HuH-7.5 (cell line): ENCODE measurements at places on chromosomes 3 and 15.
A peak's percentile ranks its signal among the peaks of the same experiment; 100 is the strongest.

- no peak for DNase-seq
These were observed 795.3 kb upstream of the ARRDC4 start for GRCh38 chr15:97165205-97165604.

GRCh38 chr15:58175955-58176354 lies 37.8 kb downstream of the AQP9 start:
- DNase-seq, result no peak

GRCh38 chr15:29031502-29032228 lies 145.9 kb downstream of the APBA2 start:
- DNase-seq, result no peak

DNA sequence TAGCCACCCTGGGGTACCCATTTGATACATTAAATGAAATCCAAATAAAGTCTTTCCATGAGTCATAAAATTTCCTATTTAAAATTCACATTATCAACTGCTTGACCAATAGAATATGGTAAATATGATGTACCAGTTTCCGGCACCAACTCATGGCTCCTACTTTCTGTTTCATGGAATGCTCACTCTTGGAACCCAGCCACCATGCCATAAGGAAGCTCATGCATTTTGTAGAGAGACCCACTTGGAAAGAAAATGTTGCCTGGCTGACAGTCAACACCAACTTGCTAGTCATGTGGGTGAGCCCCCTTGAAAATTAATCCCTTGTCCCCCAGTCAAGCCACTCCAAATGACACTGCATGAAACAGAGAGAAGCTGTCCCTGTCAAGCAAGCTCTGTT lies 57.2 kb downstream of the WWTR1 start:
- no peak for DNase-seq

GRCh38 chr15:44729408-44730127 lies 6.8 kb upstream of the TRIM69 start:
- DNase-seq, result no peak

GRCh38 chr3:60774617-60775016 lies 476.6 kb downstream of the FHIT start:
- DNase-seq, result no peak

DNA sequence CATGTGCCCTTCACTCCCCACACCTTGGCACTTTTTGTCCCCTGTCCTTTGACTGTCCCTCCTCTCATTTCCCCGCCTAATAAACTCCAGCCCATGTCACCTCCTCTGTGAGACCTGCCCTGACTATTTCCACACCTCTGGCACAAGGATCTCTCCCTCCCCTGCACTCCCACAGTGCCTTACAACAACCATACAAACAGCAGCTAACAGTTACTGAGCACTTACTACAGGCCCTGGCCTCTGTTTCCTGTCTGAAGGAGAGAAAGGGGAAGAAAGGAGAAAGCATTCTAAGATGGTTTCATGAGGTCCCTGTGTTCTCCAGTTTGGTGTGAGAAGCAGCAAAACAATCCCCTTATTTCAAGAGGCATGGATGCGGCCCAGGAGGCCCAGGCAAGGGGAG lies 20.0 kb upstream of the TRH start:
- DNase-seq, result no peak

GRCh38 chr3:36784138-36784635 lies 19.8 kb upstream of the DCLK3 start:
- DNase-seq, result no peak

GRCh38 chr15:99651023-99651807 lies 82.0 kb downstream of the LYSMD4 start:
- DNase-seq, result no peak

GRCh38 chr3:69815970-69816369 lies 76.7 kb downstream of the MITF start:
- DNase-seq, result no peak

- no peak for DNase-seq
These were observed 136.7 kb upstream of the DAZL start for GRCh38 chr3:16741890-16742289.

- no peak for DNase-seq
These were observed 23.5 kb downstream of the CHSY1 start for GRCh38 chr15:101228313-101228712.

DNA sequence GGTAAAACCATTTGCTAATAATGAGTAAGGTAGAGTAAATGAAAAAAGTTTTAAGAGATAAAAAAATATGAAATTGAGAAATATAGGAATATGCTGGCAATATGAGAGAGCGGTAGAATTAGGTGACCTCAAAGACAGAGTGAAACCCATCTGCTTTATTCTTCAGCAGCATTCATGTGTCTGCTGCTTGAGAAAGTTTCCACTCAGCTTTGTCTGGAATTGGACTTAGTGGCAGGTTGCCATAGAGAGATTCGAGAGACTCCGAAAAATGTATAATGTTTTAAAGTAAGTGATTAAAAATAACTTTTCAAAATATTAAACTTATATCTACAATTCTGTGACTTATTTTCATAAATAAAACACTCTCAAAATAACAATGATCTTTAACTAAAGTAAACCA lies 5.0 kb downstream of the SUCNR1 start:
- no peak for DNase-seq

DNA sequence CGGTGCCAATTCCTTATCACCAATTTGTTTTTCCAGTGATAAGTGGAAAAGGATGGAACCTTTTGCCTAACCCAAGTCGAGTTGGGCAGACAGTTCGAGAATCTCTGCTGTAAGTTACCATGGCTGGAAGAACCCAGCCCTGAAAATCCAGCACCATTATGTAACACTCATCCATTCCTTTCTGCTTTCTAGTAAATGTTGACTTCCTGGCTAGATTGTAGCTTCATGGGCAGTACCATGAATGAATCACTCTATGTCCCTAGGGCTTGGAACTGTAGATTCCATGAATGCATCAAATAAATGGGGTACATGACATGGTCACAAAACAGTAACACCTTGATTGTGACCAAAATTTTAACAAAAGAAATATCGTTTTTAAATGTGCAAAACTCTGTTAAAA lies 14.0 kb downstream of the CHCHD4 start:
- no peak for DNase-seq

DNA sequence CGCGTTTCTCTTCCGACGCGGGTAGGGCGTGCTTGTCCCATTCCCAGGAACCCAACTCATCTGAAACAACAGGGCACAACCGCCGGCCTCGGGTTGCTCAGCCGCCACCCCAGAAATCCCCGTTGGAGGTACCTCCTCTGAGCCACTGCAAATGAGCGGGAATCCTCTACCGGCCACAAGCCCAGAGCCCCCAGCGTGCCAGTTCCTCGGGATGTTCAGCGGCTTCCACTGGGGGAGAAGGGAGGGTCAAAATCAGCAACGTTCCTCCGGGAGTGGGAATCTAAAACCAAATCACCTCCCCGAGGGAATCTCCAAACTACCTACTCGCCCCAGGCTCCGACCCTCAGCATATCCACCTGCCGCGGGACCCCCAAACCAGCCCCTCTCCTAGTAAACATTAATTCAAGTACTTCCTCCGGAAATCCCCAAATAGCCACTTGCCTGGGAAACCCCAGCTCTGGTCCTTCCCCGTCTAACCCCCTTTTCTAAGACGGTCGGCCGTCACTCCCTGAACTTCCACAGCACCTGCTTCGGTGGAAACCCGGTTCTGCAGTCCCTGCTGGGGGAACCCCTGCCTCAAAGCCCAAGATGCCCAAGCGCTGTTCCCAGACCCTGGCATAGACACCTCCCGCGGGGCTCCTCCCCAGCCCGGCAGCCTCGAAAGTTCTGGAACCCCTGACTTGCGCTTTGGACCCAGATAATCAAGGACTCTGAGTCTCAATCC lies 887 bp downstream of the OXTR start:
- peak; percentile 74 for DNase-seq

- DNase-seq, result no peak
These were observed 60.0 kb downstream of the FLNB start for GRCh38 chr3:58068122-58068809.

- DNase-seq, result no peak
These were observed 90.0 kb upstream of the NAALADL2 start for GRCh38 chr3:174769171-174769570.

DNA sequence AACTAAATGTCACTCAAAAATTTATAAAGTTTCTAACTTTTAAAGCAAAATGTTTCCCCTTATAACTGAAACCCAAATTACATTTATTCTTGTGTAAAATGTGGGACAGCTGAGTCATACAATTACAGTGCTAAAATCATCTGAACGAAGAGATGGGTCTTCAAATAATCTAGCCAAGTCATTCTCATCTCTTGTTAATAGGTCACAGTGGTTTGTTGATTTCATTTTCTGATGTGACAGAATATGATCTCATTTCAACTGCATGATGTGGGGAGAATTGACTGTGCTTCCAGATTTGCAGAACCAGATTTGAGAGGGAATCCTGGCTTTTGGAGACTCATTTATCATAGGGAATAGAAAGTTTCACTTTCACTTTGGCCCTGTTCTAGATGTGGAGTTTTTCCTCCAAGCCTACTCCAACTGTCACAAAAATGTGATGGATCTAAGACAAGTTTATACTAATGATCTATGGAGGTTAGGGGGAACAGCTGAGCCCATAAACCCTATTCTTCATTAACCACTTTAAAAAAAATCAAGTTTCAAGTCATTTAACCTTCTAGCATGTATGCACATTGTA lies 685.0 kb downstream of the PDCD6IP start:
- DNase-seq, result no peak
